Activated CD8-positive, alpha-beta T cell treated with anti-CD3 and anti-CD28 coated beads, Interleukin-2, amount 10 ng/mL, durations not matched to agents 7 days and 5 days (primary cell): ENCODE measurements at places on chromosomes 6 and 20.

- peak; percentile 67 for DNase-seq
Measured at GRCh38 chr6:12605888-12606345, 110.7 kb upstream of the PHACTR1 start.

- DNase-seq: no peak
Measured at GRCh38 chr20:62405108-62405980, 1.7 kb downstream of the CABLES2 start.

GRCh38 chr6:225121-225721, 67.1 kb upstream of the DUSP22 start:
- DNase-seq: peak; percentile 68

- no peak for DNase-seq
Measured at GRCh38 chr6:157596461-157596860, 215.5 kb downstream of the ZDHHC14 start.

DNA sequence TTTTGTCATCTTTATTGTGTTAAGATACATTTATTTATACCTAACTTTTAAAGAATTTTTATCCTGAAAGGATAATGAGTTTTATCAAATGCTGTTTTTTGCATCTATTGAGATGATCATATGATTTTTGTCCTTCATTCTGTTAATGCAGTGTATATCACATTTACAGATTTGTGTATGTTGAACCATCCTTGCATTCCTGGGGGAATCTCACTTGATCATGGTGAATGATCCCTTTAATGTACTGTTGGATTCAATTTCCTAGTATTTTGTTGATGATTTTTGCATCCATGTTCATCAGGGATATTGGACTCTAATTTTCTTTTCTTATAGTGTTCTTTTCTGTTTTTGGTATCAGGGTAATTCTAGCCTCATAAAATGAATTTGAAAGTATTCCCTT, 38.5 kb upstream of the SLC22A3 start:
- no peak for DNase-seq

- DNase-seq: no peak
Measured at GRCh38 chr6:28907394-28907793, 16.4 kb downstream of the TRIM27 start.

GRCh38 chr20:2840967-2841531, 504 bp downstream of the VPS16 start:
- DNase-seq: peak; percentile 57

DNA sequence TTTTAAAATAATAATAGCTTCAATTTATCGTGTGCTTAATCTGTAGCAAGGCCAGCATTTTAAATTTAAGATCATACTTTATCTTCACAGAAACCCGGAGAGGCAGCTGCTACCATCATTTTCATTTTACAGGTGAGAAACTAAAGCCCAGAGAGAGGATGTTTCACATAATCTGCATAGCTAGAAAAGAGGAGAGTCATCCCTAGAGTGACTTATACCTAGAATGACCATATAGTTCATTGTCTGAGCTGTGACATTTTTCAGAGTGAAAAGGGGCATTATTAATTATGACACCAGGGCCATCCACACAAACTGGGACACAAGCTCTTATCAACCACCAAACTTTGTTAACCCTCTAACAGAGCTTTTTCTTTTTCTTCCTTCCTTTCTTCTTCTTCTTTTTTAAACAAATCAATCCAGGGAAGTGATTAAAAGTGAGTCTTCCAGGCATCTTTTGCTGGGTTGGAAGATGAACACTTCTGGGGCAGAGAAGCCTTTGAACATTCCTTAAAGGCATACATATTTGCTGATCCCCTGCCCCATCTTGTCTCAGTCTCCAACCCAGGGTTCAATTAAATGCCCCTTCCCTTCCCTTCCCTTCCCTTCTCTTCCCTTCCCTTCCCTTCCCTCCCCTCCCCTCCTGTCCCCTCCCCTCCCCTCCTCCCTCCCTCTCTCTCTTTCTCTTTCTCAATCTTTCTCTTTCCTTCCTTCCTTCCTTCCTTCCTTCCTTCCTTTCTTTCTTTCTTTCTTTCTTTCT, 272.5 kb upstream of the JAG1 start:
- no peak for DNase-seq

DNA sequence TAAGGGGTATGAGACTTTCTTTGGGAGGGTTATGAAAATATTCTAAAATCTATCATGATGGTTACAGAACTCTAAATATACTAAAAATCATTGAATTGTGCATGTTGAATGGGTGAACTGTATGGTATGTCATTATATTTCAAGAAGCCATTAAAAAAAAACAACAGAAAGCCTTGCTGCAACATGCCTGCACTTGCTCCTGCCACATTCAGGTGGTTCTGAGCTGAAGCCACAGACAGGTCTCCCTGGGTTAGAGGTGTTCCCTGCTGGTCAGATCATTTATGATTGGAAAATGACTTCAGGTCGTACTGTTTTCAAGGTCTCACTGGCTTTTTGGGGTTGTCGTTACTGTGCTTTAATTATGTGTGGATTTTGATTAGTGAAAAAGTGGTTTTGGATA, 13.3 kb downstream of the GMPR start:
- no peak for DNase-seq

DNA sequence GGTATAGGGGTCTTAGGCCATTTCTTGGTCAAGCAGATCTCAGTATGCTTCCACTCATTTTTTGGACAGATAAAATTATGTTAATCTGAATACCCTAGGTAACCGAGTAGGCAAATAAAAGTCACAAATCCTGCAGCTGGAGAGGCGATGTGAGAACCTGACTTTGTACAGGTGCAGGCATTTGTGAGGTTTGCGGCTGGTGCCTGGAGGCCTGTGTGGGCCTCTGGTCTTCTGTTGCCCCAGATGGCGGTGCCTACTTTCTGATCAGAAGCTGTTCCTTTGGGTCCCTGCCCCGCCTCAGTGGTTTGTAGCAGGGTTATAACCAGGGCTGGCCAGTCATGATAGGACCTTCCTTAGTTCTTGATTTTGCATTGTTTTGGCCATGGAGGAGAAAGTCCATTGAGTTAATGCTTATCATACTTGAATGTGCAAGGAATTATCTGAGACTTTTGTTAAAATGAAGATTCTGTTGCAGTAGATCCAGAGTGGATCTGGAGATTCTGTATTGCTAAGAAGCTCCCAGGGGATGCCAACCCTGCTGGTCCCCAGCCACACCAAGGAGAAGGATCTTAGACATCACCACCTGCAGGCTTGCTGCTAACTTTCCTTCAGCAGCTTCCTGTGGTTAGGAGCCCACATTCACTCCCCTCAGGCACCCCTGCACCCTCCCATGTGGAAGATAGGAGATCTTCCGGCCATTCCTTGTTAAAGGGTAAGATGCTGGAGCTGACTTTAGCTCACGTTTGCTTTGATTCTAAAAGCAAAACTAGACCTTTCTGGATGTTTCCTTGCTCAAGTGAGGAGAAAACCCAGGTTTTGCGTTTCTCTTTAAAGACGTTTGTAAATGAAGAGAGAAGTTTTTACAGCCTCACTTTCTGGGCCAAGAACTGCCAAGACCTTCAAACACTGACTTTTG, 50.7 kb downstream of the LRRC1 start:
- DNase-seq: no peak

GRCh38 chr6:138824482-138825144, 28.7 kb downstream of the ECT2L start:
- DNase-seq: peak; percentile 53

- no peak for DNase-seq
Measured at GRCh38 chr6:137944793-137945498, 77.9 kb downstream of the TNFAIP3 start.

DNA sequence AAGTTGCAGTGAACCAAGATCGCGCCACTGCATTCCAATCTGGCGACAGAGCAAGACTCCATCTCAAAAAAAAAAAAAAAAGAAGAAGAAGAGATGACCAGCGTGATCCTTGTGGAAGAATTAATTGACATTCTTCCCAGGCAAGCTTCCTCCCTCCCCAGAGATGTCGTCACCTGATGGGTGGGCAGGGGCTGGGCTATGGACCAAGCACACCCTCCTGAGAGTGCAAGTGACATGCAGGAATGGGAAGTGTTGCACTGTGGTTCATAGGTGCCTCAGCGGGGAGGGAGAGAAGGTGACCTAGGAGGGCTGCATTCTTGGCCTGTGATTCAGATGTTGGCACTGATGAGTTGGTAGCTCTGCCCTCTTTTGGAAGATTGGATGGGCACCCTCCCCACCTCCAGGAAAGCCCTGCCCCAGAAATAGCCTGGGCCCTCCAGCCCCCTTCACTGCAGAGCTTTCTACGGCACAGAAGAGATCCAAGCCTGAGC, 37.8 kb downstream of the TAF8 start:
- no peak for DNase-seq

GRCh38 chr20:49482621-49483017, at the start of gene KCNB1:
KCNB1 (minus strand) TSS chr20:49482668; CDS start chr20:49482480, 188 bp downstream.
- peak; percentile 69 for DNase-seq

DNA sequence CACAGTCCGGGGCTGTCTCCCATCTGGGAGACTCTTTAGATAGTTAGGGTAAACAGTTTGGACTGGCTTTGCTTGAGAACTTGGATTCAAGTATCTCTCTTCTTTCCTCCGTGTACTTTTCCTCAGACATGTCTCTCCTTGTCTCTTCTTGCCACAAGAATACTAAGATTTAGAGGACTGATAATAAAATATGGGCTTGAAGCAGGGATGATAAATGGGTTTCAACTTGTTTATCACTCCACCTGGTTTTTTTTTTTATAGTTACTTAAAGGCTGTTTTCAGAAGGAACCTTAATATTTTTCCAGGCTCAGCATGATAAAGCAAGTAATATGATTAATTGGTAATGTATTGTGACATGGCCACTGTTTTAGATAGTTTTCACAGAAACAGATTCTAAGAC, 40.9 kb upstream of the KIF13A start:
- no peak for DNase-seq

- no peak for DNase-seq
Measured at GRCh38 chr6:99979953-99980352, 14.1 kb downstream of the MCHR2 start.

DNA sequence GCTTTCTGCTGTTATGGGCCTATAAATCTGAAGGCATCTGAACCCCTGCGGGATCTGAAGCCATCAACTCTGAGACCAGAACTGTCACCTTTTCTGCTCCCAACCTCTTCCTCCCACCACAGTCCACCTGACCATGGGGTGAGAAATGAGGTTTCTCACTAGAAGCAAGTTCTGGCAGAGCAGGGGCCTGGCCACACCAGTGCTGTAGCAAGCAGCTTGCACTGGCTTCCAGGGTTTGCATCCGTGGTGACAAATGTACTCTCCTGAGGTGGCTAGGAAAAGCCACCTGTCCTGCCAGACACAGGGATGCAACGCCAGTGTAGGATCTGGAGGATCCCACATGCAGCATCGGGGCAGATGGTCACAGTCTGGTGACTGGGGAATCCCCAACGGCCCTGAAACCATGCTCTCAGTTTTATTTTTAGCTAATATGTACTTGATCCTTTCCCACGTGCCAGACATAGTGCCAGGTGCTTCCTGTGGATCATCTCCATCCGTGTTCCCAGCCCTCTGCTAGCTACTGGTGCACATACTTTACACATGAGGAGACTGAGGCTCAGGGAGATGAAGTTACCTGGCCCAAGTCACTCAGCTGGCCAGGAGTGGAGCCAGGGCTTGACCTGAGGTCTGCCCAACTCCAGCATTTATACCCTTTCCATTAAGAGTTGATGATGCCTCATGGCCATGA, 122.1 kb upstream of the SPACA1 start:
- DNase-seq: peak; percentile 30

DNA sequence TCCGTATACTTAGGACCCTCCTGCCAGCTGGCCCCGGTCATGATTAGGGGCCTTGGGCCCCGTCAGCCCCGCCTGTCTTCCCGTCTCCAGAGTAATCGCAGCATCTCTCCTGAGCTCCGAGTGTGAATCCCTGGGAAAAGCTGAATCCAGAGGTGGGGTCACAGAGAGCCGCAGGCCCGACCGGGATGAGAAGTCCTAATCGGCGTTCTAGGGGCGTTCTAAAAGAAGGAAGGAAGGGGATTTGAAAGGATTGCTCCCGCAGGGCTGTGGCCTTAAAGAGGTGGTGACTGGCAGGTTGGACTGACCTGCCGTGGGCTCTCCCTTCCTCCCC, 371 bp downstream of the HMGN4 start:
- DNase-seq: no peak

DNA sequence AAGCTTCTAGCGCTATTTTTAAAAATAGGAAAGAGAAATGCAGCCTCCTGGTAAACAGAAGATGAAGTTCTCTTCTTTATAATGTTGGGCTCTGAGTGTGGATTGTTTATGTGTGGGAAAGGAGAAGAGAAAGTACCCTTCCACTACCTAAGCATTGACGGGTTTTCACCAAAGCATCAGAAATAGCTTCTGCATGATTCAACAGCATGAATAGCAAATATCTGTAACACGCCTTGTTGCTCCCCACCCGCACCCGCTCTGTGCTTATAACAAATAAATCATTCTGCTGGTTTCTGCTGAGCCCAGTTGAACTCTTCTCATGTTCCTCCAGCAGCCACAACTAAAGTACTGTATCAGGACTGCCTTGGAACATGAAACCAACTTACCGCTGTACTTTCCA, 20.7 kb downstream of the TXLNB start:
- DNase-seq: no peak

DNA sequence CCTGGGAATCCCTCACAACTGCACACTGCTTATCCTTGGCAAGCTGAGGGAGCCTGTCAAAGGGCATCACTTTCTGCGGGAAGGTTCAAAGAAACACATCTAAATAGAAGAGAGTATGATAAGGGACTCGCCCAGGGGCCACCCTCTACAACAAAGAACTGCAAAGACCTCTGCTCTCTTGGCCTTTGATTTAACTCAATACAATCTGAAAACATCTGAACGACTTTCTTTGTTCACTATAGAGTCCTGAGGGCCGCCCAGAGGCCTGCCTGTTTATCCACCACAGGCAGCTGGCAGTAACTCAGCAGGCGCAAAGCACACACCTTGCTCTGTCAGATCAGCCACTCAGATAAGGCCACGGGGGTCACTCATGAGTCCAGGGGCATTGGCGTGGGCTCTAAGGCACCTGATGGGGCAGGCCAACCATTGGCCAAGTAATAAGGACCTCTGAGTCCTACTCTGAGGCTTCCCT, 139.3 kb downstream of the UNC5CL start:
- DNase-seq: no peak

DNA sequence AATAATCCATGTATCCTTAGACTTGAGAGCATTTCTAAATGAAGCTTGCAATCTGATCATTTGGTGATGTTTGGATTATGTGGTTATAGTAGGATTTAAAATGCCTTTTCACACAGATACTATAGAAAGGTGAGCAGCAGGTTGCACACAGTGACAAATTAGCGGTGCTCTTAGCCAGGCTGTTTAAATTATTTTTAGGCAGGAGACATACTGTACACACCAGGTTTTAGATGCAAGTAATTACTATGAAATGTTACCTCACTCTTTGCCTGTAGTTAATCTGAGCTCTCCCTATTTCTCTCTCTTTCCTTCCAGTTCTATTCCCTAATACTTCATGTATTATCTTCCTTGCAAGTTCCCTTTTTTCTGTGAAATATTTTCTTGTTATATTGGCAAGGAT, 191.7 kb downstream of the RIMS1 start:
- no peak for DNase-seq

GRCh38 chr20:38135271-38135650, 29.8 kb downstream of the TGM2 start:
- DNase-seq: no peak

DNA sequence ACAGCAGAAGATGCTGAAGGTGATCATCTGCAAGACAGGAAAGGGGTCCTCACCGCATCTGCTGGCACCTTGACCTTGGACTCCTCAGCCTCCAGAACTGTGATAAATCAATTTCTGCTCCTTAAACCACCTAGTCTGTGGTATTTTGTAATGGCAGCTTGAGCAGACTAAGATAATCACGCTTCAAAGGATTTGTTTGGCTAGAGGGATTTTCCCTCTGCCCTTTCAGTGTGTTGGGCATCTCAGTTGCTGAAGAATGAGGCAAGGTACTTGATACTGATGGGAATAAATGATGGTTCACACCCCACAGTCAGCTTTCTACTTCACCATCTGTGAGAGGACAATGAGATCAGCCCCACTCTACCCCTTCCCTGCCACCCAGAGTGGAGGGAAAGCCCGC, 60.2 kb downstream of the ADAT2 start:
- no peak for DNase-seq
